ENCODE measurements at places on chromosomes 7 and 10.

- no peak for DNase-seq
These were observed 61.4 kb downstream of the SYPL1 start for GRCh38 chr7:106050746-106051117.

- no peak for DNase-seq
These were observed 28.3 kb upstream of the MSMB start for GRCh38 chr10:46074196-46074946.

DNA sequence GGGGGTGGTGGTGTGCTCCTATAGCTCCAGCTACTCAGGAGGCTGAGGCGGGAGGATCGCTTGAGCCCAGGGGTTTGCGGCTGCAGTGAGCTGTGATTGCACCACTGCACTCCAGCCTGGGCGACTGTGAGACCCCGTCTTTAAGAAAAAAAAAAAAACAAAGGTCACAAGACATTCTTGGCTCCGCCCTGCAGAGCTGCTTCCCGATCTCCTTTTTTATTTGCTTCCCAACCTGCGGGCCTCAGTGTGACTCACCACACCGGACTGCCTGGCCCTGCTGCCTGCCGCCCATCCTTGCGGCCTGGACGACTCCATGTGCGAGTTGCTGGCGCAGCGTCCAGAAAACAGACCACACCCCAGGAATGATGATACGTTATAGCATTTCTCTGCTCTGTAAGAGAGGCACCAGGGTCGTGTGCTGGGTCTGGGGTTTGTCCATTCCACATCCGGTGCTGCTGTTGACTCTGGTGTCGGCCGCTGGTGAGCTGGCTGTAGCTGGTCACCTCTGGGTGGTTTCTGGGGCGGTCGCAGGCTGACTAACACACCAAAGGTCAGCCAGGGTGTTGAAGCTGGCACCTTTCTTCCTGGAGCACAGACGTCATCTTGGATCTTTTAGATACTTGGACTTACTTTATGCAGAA, 123.6 kb downstream of the TCF7L2 start:
- no peak for DNase-seq

- no peak for DNase-seq
These were observed 783 bp downstream of the ANLN start for GRCh38 chr7:36390199-36391090.

- no peak for DNase-seq
These were observed 110.6 kb upstream of the SAMD8 start for GRCh38 chr10:75000748-75001321.

GRCh38 chr7:46139079-46139478, 218.0 kb upstream of the IGFBP3 start:
- DNase-seq = no peak

- DNase-seq = no peak
These were observed 28.9 kb downstream of the CPA1 start for GRCh38 chr7:130409067-130409711.

GRCh38 chr10:71773221-71773971, at the start of gene VSIR:
Gene VSIR (minus strand): TSS chr10:71773520. CDS start chr10:71773439, 81 bp downstream.
- peak; percentile 74 for DNase-seq

DNA sequence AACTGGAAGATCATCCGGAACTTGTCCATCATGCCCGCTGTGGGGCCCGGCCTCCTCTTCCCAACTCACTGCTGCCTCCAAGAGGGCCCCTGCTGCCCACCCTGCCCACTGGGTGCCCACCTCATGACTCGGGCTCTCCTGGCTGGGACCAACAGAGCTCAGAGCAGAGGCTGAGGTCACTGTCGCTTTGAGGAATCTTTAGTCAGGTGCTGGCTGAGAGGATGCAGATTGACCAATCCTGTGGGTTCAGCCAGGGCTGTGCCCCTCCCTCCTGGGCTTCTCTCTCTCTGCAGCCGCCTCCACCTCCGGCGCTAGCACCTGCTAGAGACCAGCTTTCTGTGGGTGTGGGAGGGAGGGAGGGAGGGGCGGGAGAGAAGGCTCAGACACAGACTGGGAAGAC, at the start of gene CALHM1:
TSS of gene CALHM1 (minus strand) at position 181 of the 400 bp plus-strand sequence. CDS start at position 32, 149 bp downstream.
- no peak for DNase-seq

DNA sequence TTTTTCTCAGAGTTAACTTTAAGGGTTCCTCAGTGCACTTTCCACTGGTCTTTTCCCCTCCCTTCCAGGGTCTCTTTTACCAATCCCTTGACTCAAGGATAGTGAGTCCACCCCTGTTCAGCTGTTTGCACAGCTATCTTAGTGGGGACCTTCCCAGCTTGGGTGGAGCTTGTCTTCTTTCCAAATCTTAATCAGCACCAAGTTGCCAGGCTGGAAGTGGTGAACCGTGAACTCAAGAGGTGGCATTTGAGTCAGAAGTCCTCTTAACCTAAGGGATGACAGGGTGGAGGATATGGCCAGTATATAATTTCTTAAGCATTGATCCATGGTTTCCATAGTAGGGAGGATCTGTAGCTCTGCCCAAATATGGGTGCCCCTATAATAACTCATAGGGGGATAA, 25.0 kb downstream of the MAPK8 start:
- DNase-seq = no peak

GRCh38 chr10:118610577-118610976, 15.1 kb upstream of the PRLHR start:
- DNase-seq = no peak

GRCh38 chr10:43013065-43013464, 63.8 kb upstream of the RET start:
- DNase-seq = no peak

GRCh38 chr10:10396601-10397000, 621.1 kb upstream of the CELF2 start:
- no peak for DNase-seq

DNA sequence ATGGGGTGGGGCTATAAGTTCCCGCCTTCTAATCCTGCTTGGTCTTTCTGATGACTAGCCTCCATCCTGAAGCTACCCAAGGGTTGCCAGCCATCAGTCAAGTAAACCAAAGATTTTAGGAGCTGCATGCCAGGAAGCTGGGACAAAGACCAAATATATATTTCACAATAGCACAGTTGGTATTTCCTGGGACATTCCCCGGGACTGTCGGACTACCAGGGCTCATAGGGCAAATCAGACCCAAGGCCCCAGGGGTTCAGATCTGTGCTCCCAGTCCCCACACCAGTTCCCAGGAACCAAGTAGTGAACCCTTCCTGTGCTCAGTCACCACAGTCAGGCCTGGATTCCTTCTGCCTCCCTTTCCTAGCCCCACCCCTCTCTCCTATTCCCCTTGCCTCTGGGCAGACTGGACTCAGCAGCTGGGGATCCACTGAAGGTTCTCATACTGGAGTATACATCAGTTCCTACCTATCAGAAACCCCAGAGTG, 5.7 kb upstream of the CXCL12 start:
- DNase-seq = no peak

DNA sequence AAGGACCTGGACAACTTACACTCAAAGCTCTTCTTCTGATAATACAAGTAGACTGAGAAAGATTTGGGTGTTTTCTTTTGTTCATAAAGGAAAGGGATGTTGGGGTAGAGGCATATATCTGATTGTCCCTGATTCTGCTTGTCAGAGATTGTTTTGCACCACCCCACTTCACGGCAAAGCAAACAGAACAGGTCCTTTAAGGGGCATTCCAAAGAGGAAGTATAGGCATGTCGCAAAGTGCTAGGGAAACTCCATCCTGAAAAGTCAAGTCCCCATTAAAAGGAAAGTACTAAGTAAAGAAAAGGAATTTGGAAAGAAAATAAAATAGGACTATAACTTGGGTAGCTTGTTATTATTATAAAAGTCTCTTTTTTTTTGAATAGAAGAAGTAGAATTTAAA, 233.0 kb downstream of the DNAJB9 start:
- DNase-seq = no peak

- DNase-seq = no peak
These were observed 61.9 kb upstream of the SAMD8 start for GRCh38 chr10:75049316-75050148.

- DNase-seq = no peak
These were observed 99.8 kb downstream of the CCDC71L start for GRCh38 chr7:106561151-106561550.

DNA sequence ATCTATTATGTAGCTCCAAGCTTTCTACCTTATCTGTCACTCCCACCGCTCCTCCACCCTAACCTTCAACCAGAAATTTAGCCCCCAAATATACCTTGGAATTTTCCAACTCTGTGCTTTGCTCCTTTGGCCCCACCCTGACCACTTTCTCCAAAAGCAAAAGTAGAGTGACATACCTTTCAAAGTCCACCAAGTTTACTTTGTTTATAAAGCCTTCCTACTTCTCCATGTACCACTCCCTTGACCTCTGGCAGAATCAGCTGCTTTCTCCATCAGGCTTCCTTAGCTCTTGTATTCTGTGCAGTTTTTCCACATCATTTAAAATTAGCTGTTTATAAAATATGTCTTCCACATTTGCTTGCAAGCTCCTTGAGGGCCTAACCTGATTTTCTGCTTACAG, 40.9 kb upstream of the RSBN1L start:
- DNase-seq = no peak

DNA sequence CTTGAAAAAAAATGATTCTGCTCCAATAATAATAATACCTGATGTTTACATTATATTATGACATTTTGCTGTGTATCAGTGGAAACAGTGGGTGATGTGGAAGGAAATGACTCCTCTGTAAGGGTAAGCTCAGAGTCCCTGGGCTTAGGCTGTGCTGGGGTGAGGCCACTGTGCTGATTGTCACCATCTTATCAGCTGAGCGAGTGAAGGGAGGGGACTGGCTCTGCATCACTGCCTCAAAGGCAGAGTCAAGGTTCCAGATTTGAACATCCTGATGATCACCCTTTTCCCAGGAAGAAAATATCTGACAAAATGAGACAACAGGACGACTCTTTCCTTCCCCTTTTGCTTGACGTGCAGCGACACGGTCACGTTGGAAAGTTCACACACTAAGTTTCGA, 24.0 kb upstream of the HABP2 start:
- DNase-seq = no peak

- no peak for DNase-seq
These were observed 13.5 kb downstream of the IQCE start for GRCh38 chr7:2572101-2572842.

DNA sequence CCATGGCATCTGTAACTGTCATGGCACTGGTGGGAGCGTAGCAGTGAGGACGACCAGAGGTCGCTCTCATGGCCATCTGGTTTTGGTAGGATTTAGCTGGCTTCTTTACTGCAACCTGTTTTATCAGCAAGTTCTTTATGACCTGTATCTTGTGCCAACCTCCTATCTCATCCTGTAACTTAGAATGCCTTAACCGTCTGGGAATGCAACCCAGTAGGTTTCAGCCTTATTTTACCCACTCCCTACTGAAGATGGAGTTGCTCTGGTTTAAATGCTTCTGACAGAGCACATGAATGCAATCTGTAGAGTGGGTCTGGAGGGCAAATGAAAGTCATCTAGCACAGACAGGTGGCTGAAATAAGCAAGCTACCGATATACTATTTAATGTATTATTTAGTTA, 55.3 kb upstream of the OPN4 start:
- no peak for DNase-seq

- DNase-seq = no peak
These were observed 42.7 kb downstream of the ZMIZ1 start for GRCh38 chr10:79111427-79111826.

DNA sequence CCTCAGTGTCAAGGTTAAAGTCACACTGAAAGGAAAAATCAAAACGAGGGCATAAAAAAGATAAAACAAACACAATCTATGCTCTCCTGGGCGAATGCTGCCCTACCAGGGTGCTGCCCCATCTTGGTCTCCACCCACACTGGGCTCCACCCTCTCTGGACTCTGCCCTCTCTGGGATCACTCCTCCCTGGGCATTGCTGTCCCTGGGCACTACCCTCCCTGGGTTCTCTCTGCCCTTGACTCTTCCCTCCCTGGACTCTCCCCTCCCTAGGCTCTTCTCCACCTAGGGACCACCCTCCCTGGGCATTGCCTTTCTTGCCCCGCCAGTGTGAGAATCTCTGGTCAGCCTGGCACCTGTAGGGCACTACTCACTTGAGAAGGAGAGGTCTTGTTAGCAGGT, 8.6 kb downstream of the GDF2 start:
- no peak for DNase-seq

DNA sequence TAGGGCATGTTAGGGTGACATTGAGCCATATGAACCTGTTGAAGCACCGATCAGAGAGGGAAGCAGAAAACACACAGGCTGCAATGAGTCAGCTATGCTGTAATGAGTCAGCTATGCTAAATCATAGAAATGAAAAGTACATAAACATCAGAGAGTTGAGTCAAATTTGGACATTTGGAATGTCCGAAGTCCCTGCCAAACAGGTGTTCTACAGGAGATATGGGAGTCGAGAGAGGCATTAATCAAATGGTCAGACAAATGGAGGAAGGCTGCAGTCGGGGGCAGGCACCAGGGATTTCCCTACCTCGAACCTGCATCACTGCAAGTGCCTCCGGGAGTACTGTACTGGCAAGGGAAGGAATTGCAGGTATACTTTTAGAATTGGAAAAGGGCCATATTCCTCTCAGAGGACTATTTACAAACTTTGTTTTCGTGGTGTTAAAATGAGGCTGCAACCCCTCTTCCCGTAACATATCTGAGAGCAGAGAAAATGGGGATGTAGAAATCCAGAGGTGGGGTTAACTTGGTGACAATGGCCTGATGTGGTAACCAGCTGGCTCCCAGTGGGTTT, 8.8 kb upstream of the ZC3HAV1 start:
- no peak for DNase-seq

GRCh38 chr10:3472287-3473051, 299.9 kb upstream of the PITRM1 start:
- no peak for DNase-seq

GRCh38 chr10:94239696-94240095, 123.0 kb downstream of the NOC3L start:
- no peak for DNase-seq

DNA sequence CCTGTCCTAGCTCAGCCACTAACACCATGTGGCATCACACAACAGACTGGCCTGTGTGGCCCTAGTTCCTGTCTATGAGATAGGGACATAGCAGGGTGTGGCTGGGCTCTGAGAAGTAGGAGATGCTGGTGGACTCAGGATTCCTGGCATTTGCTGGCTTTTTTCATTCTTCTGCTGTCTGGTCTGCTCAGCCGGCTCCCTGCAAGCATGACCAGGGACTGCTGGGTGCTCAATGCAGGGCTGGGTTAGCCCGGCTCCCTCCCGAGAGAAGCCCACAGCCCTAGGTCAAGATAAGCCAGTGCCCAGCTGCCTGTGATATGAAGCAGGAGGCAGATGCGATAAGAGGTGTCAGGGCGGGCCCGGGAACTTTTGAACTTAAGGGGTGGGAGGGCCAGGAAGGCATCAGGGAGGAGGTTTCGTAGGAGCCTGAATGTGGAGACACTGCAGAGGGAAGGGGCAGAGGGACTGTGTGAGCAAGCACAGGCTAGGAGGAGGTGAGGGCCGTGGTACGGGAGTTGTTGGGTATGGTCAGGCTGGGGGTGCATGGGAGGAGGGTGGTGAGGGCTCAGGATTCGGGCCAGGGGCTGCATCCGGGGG, 3.5 kb downstream of the AQP1 start:
- DNase-seq = no peak
